ENCODE measurements at places on chromosomes 7 and 10.

DNA sequence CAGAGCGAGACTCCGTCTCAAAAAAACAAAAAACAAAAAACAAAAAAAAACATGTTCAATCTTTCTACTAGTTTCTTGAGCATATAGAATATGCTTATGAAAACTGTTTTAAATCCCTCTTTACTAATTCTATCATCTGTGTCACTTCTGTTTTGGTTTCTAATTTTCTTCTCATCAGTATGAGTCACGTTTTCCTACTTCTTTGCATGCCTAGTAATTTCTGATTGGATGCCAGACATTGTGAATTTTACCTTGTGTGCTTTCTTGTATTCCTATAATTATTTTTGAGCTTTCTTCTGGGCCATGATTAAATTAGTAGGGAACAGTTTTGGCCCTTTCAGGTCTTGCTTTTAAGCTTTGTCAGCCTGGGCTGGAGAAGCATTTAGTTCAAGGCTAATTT, 9.9 kb downstream of the MICU1 start:
- no peak for DNase-seq

DNA sequence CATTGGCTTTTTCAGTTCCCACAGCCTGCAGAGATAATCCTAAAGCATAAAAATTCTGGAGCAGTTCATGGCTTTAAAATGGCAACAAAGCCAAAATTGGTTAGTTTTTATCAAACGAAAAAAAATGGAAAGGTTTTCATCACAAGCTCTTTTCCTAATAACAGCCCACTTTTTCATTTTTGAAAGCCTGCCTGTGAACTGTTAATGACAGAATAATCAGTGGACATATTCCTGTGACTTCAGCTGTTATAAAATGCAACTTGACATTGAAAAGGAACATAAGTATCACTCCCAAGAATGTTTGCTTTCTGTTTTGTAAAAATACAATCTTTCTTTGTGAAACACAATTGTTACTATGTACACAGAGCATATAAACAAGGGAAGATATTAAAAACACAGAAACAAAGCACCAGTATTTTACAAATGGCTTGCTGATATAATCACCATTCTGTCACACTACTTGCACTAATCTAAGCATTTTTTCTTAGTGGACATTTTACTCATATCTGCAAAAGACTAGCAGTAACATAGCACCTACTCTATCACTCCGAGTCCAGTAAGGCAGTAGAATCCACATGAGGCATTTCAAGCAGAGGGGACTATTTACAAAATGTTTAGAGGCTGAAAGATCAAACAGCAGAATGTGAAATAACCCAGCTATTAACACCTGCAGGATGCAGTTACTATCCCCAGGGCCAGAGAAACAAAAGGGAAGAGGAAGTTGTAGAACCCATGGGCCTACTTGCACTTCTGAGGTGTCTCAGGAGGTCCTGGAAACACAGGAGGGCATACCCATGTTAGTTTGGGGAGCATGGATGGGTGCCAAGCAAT, 26.4 kb downstream of the MACC1 start:
- DNase-seq = no peak

GRCh38 chr10:113179265-113179664, 229.2 kb downstream of the TCF7L2 start:
- no peak for DNase-seq

GRCh38 chr7:89728481-89728880, 425.8 kb upstream of the STEAP1 start:
- no peak for DNase-seq

- no peak for DNase-seq
These were observed 73.5 kb downstream of the SAMD9 start for GRCh38 chr7:93044147-93044810.

GRCh38 chr7:2416063-2416462, 12.7 kb downstream of the CHST12 start:
- DNase-seq = no peak

DNA sequence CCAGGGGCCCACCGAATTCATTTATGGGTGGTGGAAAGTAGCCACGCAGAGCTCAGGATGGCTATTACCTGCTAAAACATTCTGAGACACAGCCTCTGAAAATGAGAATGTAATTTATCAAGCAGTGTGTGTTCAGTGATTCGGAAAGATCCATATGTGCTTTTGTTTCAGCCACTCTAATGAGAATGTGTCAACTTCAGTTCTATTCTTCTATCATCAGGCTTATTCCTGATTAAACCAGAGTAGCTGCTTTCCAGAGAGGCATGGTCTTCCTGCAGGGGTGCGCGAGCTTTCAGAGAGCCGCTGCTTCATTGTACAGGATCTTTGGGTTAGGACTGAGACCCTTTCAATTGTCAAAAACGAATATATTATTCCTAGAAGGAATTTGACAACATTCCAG, 167.6 kb downstream of the OTUD1 start:
- DNase-seq = no peak

- no peak for DNase-seq
These were observed 84.6 kb downstream of the CABCOCO1 start for GRCh38 chr10:61747307-61747706.

- DNase-seq = no peak
These were observed 74.9 kb upstream of the OGDHL start for GRCh38 chr10:49837051-49837478.

- DNase-seq = no peak
These were observed 4.4 kb upstream of the SMIM30 start for GRCh38 chr7:113122744-113123143.

DNA sequence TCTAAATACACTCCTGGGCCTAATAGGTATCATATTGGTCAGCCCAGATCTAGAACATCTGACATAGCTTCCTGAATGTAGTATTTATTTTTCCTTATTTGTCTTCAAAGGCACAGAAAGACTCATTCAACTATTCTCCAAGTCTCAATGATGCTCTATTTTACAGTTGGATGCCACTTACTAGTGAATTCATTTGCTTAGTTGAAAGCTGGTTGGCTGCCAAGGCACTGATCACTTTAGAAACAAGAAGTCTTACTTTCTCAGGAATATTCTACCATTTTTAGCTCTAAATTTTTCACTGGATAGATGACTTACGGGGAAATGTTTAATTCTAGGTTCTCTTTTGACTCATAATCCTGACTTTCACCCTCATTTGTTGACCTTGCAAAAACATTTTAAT, 863.4 kb downstream of the SORCS1 start:
- no peak for DNase-seq

DNA sequence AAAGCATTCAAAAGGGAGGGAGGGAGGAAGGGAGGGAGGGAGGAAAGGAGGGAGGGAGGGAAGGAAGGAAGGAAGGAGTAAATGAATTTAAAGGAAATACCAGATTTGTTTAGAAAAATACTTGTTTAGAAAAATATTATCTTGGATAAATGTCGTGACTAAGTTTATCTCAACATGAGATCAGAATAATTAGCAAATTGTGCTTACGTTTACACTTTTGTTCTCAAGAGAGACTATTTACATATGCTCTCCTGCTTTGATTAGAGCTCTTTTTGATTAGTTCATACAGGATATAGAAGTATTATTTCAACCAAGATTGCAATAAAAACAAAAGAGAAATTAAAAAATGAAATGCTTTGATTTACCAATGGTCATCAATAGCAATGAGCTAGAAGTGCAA, 186.2 kb downstream of the HIBADH start:
- DNase-seq = no peak

DNA sequence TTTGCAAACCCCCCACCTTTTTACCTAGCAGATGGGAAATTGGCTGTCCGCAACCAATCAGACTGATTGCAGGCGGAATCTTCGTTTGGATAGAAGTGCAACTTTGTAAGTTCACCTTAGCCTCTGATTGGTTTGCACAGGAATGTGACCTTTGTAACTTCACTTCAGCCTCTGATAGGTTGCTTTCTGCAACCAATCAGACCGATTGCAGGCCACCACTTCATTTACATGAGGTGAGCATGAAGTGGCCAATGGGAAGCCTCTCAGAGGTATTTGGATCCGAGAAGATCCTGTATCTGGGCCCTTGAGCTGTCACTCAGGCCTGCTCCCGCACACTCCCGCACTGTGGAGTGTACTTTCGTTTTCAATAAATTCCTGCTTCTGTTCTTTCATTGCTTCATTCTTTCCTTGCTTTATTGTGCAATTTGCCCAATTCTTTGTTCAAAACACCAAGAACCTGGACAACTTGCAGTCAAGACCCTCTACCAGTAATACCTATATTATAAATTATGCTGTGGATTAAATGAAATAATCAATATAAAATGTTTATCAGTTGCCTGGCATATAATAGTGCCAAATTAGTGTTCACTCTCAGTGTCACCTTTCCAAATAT, 491.4 kb downstream of the PLXNA4 start:
- no peak for DNase-seq

- DNase-seq = no peak
These were observed 28.6 kb upstream of the SLC16A12 start for GRCh38 chr10:89563861-89564478.

GRCh38 chr10:84429926-84430520, 101.6 kb downstream of the CCSER2 start:
- peak; percentile 62 for DNase-seq

- no peak for DNase-seq
These were observed 22.6 kb upstream of the TSPAN13 start for GRCh38 chr7:16730937-16731336.

- no peak for DNase-seq
These were observed 35.4 kb upstream of the FAM133B start for GRCh38 chr7:92625617-92626016.

DNA sequence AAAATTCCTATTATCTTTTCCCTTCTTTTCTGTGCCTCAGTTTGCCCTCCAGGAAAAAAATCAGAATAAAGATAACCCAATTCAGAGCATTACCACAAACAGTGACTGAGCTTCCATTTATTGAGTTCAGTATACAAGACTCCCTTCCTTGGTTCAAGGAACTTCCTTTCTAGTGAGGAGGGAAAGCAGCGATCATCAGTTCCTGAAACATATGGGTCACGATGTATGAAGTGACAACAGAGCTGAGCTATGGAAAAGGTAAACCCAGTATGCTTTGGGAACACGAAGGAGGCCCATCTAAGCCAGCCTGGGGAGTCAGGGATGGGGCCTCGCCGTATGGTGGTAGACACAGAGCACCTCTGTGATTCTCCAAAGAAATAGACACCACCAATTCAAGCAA, 15.8 kb downstream of the C10orf71 start:
- DNase-seq = no peak

GRCh38 chr10:11341283-11341960, 270.0 kb downstream of the USP6NL start:
- no peak for DNase-seq

- DNase-seq = no peak
These were observed 181.3 kb downstream of the RPS24 start for GRCh38 chr10:78214955-78215354.

- no peak for DNase-seq
These were observed 36.0 kb downstream of the DNAJB9 start for GRCh38 chr7:108605559-108606201.

GRCh38 chr10:76257816-76258215, 826.4 kb downstream of the LRMDA start:
- no peak for DNase-seq

- no peak for DNase-seq
These were observed 102.8 kb downstream of the PIP4K2A start for GRCh38 chr10:22611425-22612115.

GRCh38 chr10:110174816-110175215, 32.6 kb upstream of the MXI1 start:
- no peak for DNase-seq

- no peak for DNase-seq
These were observed 10.5 kb downstream of the STYXL1 start for GRCh38 chr7:76037310-76037709.

DNA sequence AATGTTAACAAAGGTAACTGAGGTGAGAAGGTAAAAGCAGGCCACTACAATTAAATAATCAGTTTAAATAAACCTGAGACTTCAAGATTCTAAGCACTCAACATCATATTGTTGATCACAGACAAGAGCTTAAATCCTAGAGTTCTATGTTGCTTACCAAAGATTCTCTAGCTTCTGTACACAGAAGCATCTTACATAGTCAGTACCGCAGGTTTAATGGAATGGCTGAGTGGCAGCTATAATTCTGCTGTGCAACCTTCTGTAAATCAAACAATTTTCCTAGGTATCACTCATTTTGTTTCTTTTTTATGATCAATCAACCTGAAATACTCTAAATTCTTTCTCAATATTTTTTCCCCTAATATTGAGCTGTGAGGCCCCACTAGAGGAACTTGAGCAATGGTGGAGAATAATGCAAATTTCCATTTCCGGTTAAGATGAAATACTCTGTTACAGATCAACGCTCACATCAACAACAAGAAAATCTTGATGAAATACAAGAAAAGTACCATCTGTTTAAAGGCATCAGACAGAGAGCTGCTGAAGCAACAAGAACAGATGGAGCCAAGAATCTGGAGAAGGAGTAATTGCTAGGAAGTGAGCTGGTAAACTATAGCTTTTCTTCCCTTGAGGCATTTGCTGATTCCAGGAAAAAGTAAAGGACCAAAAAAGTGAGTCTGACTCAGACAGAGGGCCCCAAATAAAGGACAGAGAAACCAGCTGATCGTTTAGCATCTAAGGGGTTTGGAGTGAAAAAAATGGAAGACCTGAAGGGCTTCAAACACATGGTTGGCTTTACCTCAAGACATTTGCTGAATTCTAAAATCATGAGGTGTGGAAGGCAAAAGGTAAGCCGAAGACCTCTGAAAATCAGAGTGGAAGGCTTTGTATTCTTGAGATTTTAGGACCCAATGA, 22.6 kb downstream of the PNPLA8 start:
- DNase-seq = no peak

DNA sequence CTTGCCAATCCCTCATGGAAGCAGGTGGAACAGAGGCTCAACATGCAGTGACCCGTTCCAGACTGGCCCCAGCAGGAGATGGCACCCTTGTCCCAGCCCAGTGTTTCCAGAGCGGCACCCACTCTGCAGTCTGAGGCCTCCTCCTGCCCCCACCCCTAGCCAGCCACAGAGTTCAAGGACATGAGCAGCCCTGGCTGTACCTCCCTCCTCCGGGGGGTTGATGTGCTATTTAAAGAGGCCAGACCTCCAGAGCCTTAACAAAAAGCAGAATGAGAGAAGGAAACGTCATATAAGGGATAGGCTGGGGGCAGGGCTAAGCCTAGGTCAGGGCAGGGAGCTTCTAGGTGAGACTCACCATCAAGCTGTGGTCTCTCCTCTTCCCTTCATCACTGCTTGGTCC, 115.7 kb upstream of the NANOS1 start:
- DNase-seq = no peak

GRCh38 chr10:125995726-125996304, 99.5 kb downstream of the FANK1 start:
- DNase-seq = no peak

GRCh38 chr10:70354556-70354955, 27.9 kb downstream of the LRRC20 start:
- DNase-seq = no peak

DNA sequence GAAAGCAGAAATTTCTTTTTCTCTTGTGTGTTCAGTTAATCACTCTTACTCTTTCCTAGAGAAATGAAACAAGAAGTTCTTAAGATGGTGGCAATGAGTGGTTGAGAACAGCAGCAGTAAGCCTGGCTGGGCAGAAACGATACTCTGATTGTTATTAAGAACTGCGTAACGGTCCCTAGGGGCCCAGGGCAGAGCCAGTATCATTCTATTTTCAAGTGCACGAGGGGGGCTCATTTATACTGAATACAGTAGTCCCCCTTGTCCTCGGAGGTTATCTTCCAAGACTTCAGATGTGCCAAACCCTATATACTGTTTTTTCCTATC, 64.9 kb downstream of the EEPD1 start:
- DNase-seq = no peak

Measured in GDM1 (cell line).